G401 (cell line): ENCODE measurements at places on chromosomes 16 and 17. TPM values are rescaled to one million over a fixed set of nuclear protein-coding genes. Genes with fewer than 3 reads are reported as not detected.

- DNase-seq, result peak; percentile 68
These were observed 3.1 kb upstream of the SETD6 start for GRCh38 chr16:58511933-58512815.

DNA sequence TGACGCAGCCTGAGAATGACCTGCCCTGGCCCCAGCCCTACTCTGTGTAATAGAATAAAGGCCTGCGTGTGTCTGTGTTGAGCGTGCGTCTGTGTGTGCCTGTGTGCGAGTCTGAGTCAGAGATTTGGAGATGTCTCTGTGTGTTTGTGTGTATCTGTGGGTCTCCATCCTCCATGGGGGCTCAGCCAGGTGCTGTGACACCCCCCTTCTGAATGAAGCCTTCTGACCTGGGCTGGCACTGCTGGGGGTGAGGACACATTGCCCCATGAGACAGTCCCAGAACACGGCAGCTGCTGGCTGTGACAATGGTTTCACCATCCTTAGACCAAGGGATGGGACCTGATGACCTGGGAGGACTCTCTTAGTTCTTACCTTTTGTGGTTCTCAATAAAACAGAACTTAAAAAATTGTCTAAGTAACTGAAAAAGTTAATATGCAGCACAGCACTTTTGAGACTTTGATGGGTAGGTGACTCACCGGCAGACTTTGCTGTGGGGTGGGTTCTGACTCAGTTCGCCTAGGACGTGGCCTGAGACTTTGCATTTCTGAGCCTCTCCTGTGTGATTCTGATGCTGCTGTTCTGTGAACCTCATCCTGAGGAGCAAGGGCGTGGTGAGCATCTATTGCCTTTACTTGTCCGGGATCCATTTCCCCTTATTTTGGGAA, 5.7 kb downstream of the LAT start:
- no peak for DNase-seq

GRCh38 chr17:4623249-4623648, 18.2 kb downstream of the ALOX15 start:
- DNase-seq, result no peak

- DNase-seq, result no peak
These were observed 69.8 kb upstream of the WSCD1 start for GRCh38 chr17:6000426-6000825.

GRCh38 chr16:84879569-84880487, 60.0 kb downstream of the CRISPLD2 start:
- DNase-seq, result no peak

The OR1F1 gene
- total RNA-seq, result not detected in 2 replicates
